ENCODE measurements at places on chromosomes 5 and 9.

GRCh38 chr5:179375831-179376365 is 30.6 kb upstream of the ADAMTS2 start:
- DNase-seq, result no peak

DNA sequence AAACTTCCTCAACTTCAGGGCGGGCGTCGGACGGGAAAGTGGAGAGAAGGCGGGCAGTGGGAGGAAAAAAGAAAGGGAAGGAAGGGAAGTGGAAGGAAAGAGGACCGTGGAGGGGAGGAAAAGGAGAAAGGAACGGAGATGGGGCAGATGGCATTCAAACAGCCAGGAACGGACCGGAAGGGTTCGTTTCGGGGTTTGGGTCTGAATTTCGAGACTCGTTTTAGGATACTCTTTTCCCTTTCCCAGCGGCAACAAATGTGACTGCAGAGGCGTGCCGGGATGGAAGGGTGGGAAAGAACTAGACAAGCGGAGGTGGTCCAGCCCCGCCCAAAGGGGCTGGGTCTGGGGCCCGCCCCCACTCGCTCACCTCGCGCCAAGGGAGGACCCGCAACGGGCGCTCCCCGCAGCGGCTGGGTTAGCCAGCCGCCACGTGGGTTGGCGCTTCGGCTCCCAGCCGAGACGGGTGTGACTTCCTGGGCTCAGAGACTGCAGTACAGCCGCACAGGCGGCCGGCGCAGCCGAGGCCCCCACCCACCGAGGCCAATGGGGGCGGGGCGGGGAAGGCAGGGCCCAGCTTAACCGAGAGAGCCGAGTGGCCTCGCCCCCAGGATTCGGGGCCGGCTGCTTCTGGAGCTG is 2.7 kb downstream of the VCAN start:
- peak; percentile 96 for DNase-seq

GRCh38 chr9:76634356-76635054 is 129.7 kb upstream of the PCA3 start:
- DNase-seq, result peak; percentile 73

GRCh38 chr9:32968101-32969011 is 33.1 kb downstream of the APTX start:
- DNase-seq, result peak; percentile 31

GRCh38 chr5:177507596-177508220 is 1.9 kb downstream of the DOK3 start:
- DNase-seq, result no peak

- DNase-seq, result no peak
Measured at GRCh38 chr9:123866497-123866896, 63.4 kb downstream of the DENND1A start.

DNA sequence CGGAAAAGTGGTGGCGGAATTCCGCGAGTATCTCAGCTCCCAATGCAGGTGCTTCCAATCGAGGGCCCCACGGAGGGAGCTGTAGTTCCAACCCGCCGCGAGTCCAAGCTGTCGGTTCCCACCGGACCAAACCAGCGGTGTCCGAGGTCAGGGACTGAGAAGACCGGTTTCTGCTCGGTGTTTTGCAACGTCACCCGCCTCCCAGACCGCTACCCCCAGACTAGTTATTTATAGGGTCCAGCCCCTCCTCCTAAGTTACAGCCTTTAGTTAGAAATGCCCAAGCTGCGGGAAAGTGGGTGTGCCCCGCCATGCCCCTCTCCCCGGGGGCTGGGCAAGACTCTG is 677 bp upstream of the MYORG start:
- no peak for DNase-seq

GRCh38 chr9:23907343-23907742 is 81.3 kb upstream of the ELAVL2 start:
- DNase-seq, result no peak

- DNase-seq, result no peak
Measured at GRCh38 chr9:21967169-21967568, 27.0 kb downstream of the CDKN2A start.

- peak; percentile 6 for DNase-seq
Measured at GRCh38 chr9:132319421-132320110, 35.2 kb downstream of the SETX start.

GRCh38 chr5:111261610-111262009 is 37.4 kb downstream of the CAMK4 start:
- DNase-seq, result no peak

DNA sequence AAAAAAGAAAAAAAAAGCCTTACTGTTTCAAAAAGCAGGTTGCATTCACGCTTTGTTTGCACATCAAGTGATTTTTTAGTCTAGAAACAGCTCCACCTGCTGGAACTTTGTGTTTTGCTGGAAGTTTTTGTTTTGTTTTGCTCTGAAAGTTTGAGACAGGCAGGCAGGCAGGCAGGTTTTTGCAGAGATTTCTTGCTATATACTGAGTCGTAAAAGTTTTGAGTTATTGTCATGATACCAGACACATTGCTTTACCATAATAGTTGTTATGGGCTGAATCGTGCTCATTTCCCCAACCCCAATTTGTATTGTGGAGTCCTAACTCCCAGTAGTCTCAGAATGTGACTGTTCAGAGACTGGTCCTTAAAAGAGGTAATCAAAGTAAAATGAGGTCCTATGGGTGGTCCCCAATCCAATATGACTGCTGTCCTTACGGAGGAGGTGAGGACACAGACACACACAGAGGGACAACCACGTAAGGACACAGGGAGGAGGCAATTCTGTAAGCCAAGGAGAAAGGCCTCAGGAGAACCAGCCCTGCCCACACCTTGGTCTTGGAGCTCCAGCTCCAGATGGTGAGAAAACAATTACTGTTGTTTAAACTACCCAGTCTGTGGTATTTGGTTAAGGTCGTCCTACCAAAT is 20.9 kb downstream of the OR2Y1 start:
- DNase-seq, result peak; percentile 10

DNA sequence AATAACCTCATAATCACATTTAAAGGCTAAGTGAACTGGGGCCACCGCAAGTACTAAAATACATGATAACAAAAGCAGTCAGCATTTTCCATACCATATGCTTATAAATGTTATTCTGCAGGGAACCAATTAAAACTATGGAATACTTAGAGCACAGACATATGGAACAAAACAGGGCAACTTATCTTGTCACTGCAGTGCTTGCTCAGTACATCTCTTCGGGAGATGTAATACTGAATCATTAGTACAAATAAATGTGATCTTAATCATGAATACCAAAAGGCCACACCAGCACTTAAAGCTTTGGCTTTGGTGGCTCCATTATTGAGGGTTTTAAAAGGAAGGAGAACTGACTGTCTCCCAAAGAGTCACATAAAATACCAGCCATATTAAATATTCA is 32.1 kb downstream of the PRUNE2 start:
- no peak for DNase-seq

DNA sequence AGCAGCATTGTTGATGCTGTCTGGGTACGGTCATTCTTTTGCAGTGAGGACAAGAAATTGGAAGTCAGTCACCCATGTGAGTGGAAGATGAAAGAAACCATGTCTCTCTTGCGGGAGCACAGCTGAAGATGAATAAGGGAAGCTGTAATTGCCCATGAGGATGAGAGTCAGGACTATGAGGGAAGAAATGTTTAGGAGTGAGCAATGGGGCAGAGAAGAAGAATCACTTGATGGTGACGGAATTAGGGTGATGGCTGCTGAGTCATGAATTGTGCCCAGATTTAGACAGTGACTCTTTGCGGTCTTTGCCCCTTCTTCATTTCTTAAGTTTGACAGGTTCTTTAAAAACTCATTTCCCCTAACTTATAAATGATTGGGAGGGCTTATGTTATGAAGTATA is 183.3 kb downstream of the MAST4 start:
- DNase-seq, result peak; percentile 6

DNA sequence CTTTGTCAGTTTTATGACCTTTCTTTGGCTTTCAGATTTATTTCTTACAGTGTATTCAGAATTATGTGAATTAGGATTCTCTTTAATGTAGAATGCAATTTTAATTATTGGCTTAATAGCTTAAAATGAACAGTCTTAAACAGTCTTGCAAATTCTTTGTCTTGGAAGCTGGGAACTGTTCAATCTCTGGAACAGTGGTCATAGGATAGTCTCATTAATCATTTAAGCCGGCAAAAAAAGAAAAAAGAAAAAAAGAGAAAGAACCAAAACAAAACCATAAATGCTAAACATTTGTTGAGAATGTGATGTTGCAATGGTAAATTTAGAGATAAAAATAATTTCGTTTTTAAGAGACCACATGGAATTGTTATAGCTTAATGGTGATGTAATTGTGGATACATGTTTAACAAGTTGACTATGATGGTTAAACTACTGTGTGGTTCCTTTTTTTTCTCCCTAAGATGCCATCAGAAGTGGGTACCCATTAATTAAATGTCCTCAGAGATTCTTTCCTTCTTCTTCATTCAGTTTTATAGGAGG is 61.6 kb downstream of the NNT start:
- DNase-seq, result no peak

DNA sequence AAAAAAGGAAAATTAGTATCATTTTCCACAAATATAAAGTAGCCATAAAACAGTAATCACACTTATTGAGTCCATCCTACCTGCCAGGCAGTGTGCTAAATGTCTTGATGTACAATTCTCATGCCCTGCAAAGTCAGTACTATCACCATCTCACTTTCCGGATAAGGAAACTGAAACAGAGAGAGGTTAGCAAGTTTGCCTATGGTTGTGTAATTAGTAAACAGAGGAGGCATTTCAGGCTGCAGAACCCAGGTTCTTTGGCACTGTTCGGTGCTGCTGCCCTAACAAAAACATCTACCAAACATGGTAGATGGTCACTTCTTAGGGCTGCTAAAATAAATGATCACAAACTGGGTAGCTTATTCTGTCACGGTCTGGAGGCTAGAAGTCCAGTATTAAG is 22.6 kb downstream of the PLAC8L1 start:
- no peak for DNase-seq

DNA sequence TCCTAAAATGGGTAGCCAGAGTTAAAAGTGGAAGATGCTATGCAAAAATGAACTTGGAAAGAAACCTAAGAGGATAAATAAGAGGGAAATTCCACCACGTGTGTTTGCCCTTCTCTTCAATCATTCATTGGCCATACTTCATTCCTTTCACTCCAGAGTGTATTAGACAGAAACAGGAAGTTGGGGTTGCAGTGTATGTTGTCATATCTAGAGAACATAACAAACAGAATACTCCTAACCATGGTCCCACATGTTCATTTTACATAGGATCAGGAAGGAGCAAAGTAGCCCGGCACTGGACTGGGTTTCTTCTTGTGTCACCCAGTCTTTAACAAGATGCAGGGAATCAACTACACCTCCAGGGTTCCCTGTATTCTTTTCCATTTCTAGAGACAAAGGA is 7.6 kb upstream of the GPBP1 start:
- DNase-seq, result no peak

DNA sequence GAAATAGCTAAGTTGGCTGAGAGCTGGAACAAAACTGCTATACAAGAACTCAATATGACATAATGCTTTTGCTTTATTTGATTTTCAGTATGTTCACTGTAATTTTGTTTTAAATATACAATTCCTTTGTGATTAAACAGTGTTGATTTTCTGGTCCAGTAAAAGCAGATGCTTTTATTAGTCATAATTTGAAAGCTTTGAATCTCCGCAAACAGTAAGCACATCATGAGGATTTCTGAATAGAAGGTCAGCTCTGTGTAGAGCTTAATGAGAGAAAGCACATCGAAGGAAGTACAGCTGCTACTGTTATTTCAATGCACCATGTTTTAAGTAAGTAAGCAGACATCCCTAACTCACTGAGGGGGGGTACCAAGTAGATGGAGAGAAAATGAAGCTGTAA is 701.3 kb upstream of the ACO1 start:
- no peak for DNase-seq

DNA sequence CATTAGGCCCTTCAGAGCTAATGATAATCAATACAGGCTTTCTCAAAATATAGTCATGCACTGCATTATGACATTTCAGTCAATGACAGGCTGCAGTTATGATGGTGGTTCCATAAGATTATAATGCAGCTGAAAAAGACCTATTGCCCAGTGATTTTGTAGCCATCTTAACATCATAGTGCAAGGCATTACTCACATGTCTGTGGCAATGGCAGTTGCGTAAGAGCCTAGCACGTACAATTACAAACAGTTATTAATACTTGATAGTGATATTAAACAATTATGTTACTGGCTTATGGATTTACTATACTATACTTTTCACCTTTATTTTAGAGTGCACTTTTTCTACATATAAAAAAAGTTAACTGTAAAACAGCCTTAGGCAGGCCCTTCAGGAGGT is 214.8 kb downstream of the ISL1 start:
- DNase-seq, result no peak

DNA sequence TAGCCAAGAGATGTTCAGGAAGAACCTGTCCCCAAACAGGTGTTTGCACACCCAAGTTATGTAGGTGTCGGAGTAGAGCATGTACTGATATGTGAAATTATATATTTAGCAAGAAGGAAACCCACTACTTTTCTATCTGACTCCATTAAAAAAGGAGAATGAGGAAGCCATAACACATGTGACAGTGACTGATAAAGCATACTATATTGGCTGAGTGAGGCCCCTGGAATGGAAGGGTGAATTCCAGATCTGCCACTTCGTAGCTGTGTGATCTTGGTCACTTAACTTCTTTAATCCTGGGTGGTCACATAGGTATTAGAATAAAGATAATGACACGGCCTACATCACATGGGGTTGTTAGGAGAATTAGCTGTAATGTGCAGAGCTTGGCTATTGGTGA is 116.0 kb upstream of the MAN2A1 start:
- DNase-seq, result no peak

- no peak for DNase-seq
Measured at GRCh38 chr9:4243113-4243512, 56.8 kb downstream of the GLIS3 start.

- no peak for DNase-seq
Measured at GRCh38 chr5:171848006-171848405, 62.4 kb downstream of the SMIM23 start.

GRCh38 chr9:135413461-135413860 is 66.1 kb upstream of the PPP1R26 start:
- DNase-seq, result no peak

GRCh38 chr9:83166372-83166771 is 103.4 kb upstream of the RASEF start:
- no peak for DNase-seq

DNA sequence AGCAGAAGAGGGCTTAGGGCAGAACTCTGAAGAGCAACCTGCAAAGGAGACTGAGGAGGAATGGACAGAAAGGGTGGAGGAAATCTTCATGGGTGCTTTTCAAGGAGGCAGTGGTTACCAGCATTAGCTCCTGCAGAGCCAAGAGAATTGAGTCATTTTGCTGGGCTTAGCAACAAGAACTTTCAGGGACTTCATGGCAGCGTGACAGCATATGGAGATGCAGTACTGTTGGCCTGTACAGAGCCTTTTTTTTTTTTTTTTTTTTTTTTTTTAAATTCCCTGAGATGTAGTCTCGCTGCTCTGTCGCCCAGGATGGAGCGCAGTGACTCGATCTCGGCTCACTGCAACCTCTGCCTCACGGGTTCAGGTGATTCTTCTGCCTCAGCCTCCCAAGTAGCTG is 296.0 kb upstream of the DMRT1 start:
- DNase-seq, result no peak

GRCh38 chr5:35319333-35320002 is 89.2 kb upstream of the PRLR start:
- DNase-seq, result peak; percentile 87

GRCh38 chr5:96871027-96871399 is 5.3 kb upstream of the ERAP2 start:
- no peak for DNase-seq

- no peak for DNase-seq
Measured at GRCh38 chr9:89844075-89844474, 239.3 kb downstream of the GADD45G start.

- DNase-seq, result no peak
Measured at GRCh38 chr5:132019857-132020555, 8.5 kb upstream of the ACSL6 start.

Measured in fibroblast of skin of abdomen (primary cell).